ENCODE measurements at places on chromosomes 2 and 18. TPM values are rescaled to one million over a fixed set of nuclear protein-coding genes. Genes with fewer than 3 reads are reported as not detected.

DNA sequence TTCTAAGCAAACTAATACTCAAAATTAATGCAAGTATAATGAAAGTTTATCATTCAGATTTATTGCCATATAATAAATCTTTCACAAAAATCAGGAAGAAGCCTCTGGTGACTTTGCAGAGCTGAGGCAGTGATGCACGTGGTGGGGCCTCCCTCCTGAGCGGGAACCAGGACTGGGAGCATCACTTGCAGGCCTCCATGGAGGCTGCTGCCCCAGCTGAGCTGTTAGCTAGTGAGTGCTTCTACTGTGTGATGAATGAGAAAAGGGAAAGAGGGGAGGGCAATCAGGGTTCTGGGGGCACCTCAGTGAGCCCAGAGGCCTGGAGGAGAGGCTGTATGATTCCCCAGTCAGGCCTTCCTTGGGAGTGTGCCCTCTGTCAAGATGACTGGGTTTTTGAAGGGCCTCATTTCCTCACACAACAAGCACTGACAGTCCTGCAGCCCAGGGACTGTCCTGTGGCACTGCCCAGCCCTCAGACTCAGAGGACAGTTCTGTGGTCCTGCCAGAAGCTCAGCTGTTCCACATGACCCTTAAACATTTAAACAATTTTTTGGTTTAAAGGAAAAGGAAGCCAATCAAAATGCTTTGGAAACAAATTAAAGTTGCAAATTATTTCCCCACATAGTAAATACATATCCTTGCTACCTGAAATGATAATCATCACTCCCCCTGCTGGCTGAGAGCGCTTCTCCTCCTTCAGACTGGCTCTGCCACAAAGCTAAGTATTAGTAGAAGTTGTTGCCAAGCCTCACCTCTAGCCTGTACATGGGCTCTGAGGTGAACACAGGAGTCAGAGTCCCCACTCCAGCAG, 90.9 kb upstream of the SMAD7 start:
- H3K27me3 ChIP-seq = no peaks in the 10 kb centered on the region
- no peaks in the 10 kb centered on the region for H3K36me3 ChIP-seq
- no peak overlapping the region for H3K4me3 ChIP-seq
- H3K27ac ChIP-seq = no peak overlapping the region

GRCh38 chr2:190972213-190972612, 41.8 kb downstream of the STAT1 start:
- H3K4me3 ChIP-seq = no peak overlapping the region
- no peaks in the 10 kb centered on the region for H3K27me3 ChIP-seq
- H3K4me1 ChIP-seq = no peaks in the 10 kb centered on the region
- H3K27ac ChIP-seq = no peak overlapping the region

- H3K4me1 ChIP-seq = no peaks in the 10 kb centered on the region
- no peaks in the 10 kb centered on the region for H3K36me3 ChIP-seq
- no peak overlapping the region for H3K27ac ChIP-seq
- DNase-seq = no peak
These were observed 112.8 kb upstream of the GLS start for GRCh38 chr2:190767821-190768220.

DNA sequence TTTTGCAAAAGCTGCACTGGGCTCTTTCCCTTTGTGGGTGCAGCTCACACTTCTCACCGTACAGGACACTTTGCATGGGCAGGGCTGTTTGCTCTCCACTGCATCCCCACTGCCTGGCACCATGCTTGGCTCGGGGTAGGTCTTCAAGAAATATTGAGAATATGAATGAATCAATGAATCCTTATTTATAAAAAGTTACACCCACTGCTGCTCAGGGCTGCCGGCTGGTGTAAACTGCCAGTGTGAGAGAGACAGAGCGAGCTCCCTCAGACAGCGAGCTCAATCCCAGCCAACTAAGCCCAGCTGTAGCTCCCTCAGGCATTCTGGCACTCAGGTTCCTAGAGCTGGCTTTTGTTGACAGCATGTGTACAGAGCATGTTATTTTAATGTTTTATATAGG, 3.4 kb downstream of the TMEM185B start:
- H3K4me3 ChIP-seq = no peak overlapping the region
- DNase-seq = no peak
- peaks cover 33% of the 10 kb centered on the region for H3K4me1 ChIP-seq
- no peaks in the 10 kb centered on the region for H3K36me3 ChIP-seq

GRCh38 chr2:112805542-112805941, 21.2 kb upstream of the IL1A start:
- no peak overlapping the region for H3K27ac ChIP-seq
- no peak for DNase-seq
- no peak overlapping the region for H3K4me3 ChIP-seq

ASPRV1 gene
- 2.0 TPM for total RNA-seq

Measured in CD4-positive, alpha-beta memory T cell (primary cell).